ENCODE measurements at places on chromosomes 1 and 21.

GRCh38 chr21:43968410-43969114 lies 43.5 kb upstream of the TRAPPC10 start:
- no peak for DNase-seq

DNA sequence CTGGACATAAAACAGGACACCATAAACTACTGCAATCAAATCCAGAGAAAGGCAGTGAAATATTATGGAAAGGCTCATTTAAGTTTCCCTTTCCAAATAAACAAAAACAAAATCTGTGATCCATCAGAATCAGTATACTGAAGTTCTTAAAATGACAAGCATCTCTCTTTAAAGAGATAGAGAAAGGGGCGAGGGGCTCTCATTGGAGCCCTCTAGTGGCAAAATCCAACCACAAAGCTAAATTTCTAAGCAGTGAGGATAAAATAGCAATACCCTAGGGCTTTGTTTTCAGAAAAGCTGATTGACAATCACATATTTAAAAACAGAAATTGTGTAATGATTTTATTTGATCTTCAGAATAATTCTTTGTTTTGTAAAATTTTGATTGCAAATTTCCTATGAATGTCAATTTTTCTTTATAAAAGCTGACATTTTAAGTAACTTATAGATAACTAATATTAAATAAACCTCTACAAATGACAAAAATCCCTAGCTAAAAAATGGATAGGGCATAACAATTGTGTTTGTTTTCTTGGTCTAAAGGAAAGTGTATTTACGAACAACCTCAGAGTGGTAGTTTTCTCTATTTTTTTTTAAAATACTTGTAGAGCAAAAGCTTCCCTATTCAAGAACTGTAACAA lies 138.2 kb downstream of the COL24A1 start:
- peak; percentile 51 for DNase-seq

DNA sequence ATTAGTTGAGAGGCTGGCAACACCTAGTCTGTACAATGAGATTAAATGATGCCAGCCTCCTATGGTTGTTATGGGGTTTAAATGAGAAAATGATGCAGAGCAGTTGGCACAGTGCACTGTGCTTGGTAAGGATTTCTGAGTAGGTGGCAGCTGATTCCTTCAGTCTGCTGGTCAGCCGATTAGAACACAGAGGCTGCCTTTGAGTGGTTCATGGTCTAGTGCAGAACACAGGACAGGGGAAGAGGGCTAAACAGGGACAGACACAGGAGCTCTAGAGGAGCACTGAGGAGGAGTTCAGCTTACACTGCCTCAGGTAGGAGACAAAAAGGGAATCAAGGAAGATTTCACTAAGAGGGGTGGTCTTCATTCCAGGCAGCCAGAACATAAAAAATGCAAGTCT lies 1.4 kb downstream of the TIE1 start:
- no peak for DNase-seq

DNA sequence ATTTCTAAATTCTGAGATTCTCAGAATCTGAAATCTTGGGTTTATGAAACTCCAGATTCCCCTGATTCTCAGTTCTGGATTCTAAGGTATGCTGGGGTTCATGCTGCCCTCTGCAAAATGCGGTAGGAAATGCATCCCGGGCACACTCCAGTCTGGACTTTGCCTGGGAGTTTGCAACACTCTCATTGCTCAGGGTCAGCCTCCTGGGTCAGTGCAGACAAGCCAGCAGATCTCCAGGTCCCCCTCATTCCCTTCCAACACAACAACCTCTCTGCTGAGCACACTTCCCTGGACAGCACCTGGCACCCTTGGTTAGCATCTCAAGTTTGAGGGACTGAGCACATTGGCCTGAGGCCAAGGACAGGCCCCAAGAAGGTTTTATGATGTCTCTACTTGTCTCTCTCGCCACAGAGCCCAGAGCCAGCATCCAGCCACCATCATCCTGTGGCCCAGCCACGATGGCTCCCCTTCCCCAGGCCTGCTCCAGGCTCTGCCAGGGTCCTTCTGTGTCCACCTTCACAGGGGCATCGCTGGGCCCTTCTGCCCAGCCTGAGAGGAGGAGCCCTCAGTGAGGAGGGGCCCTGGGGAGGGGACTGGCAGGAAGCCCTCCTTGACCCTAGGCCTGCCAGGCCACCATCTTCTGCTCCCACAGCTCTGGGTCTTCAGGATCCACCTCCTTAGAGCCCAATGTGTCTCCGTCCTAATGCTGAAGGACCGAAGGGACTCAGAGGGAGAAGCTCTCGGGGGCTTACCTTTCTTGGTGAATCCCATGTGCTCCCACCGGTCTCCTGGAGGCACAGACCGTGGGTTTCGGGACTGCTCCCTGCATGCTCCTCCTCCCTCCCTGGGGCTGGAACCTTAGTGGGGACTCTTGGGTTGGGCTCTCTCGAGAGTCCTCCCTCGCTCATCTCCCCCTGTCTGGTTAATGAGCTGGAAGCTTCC lies 550.7 kb downstream of the PTPRU start:
- peak; percentile 50 for DNase-seq

DNA sequence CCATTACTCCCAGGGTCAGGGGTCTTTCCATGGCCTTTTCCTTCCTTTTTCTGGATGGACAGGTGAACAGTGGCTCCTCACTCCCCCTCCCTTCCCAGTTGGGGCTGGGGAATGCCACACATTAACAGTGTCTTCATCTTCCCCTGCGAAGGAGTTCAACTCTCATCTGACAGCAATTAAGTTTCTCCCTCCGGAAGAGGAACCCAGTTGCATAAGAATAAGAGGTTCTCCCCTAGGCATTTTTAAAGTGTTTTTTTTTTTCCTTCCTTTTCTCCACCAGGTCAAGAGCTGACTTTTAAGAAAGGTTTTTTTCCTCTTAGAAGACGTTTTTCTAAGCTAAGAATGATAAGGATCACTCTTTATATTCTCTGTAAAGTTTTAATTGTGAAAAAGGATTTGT lies 42.3 kb upstream of the FASLG start:
- DNase-seq: no peak

DNA sequence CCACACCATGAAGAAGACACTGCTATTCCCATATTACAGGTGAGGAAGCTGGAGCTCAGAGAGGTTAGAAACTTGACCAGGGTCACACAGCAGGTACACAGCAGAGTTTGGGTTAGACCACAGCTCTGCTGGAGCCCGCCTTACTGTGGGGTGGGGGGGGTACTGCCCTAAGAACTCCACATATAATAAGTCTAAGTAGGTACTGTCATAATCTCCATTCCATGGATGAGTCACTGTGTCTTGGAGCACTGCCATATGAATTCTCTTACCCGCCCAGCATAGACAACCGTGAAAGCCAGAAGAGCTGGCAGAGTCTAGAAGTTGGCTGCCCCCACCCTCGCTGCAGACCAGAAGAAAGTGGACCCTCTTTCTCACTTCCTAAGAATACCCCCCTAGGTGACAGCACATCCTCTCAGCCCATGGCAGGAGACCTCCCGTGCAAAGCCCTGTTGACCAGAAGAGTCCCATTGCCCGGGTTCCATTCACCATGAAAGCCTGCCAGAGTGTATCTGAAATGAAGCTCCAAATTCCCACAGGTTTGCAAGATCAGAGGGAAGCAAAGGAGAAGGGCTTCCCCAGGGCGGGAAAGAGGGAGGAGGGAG lies 5.2 kb upstream of the PLA2G2D start:
- no peak for DNase-seq

GRCh38 chr21:31132574-31133242 lies 94.4 kb upstream of the KRTAP19-8 start:
- DNase-seq: peak; percentile 3

DNA sequence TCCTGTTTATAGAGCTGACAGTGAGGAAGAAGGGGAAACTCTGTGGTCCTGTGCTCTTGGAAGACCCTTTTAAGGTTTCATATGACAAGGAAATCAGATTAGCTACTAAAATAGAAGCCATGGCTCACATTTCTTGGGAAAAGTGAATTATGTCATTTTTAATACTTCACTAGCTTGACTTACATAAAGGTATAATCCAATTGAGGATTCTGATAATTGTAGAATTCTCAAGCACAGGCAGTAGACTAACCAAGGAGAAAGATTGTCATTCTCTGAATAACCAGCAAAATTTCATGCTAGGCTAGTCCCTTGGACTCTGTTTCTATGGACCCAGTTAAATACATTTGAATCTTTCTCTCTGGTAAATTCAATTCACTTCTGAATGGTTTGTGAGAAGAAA lies 613.0 kb upstream of the BEND5 start:
- no peak for DNase-seq

GRCh38 chr1:7674972-7675371 lies 96.1 kb upstream of the VAMP3 start:
- no peak for DNase-seq

GRCh38 chr1:195278644-195279043 lies 1329.6 kb downstream of the KCNT2 start:
- DNase-seq: no peak

- no peak for DNase-seq
Measured at GRCh38 chr1:18805150-18805879, 54.1 kb downstream of the TAS1R2 start.

GRCh38 chr1:43885279-43885801 lies 48.3 kb upstream of the ARTN start:
- no peak for DNase-seq

DNA sequence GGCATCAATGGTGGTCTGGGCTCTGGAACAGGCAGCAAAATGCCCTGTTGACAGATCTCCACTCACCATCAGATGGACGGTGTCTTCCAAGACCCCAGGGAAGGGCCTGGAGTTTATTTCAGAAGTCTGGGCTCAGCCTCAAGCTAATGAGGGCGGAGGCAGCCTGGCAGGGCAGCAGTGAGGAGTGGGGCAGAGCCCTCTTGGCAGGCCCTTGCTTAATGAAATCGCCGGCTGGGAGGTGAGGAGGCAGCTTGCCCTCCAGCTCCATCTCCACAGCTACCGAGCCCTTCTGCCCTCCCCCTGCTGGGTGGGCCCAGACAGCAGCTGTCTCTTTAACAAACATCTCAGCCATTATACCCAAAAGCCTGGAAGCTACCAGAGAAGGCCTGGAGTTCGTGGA lies 22.0 kb upstream of the GRIK3 start:
- DNase-seq: no peak

DNA sequence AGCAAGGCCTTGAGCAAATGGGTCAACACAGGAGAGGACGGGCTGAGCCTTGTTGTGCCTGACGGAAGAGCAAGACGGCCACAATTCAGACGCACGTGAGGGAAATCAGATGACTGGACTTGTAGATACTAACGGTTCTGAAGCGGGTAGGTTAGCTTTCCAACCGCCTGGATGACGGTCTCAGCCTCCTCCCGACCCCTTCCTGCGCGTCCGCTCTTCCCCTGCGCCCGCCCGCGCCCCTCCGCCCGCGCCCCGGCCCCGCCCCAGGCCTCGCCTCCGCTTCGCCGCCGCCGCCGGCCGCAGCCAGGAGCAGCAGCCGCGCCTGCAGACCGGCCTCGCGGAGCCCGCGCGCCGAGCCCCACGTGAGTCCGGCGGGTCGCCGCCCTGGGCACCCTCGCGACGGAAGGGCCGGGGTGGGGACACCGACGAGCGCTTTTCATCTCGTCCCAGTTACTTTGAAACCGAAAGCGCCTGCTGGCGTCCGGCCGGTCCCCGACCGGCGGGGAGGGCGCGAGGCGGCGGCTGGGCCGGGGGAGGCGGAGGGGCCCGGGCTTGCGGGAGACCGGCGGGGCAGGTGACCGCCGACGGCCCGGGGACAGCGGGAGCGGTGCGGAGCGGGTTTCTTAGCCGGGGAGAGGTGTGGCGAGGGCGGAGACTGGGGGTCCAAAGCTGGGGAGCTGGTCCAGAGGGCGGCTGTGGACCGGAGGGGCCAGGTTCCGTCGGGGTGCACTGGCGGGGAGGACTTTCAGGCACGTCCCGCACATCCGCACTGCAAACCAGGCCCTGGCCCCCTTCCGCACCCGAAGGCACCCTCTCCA lies at the start of gene TRAF5:
TSS of gene TRAF5 (plus strand) at position 306 of the 818 bp plus-strand sequence. CDS start 26,407 bp downstream, outside the sequence.
- peak; percentile 81 for DNase-seq

- no peak for DNase-seq
Measured at GRCh38 chr21:33993286-33994231, 78.0 kb upstream of the ATP5PO start.

DNA sequence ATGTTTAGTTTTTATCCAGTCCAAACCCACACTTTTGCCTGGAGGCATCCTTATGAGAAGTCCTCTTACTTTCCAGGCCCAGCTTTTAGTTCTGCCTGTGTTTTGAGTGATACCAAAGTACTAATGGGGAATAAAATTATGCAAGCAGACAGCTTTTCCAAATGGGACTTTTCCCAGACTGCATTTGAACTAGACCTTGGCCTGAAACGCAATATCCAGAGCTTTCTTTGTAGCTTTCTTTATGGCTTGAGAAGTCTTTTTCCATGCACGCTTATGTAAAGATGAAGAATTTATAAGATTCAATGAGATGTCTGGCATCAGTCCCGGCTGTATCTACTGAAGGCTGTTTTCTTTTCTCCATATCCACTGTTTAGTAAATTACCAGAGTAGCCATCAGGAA lies 236.6 kb upstream of the RAB4A start:
- no peak for DNase-seq

DNA sequence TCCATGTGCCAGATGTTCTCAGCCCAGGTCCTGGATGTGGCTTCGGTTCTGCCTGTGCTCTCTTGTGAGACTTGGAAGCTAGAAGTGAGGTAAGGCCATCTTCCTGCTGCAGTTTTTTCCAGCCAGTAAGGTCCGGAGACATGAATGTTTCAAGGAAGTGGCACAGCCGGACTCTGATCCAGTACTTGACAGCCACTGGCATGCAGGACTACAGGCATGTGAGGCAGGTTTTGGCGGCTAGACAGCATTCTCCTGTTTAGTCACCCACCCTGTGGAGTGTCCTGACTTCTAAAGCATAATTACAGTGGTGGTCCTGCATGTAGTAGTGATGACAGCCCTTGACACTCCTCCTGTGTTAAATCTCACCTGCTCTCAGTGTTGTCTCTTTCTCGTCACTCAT lies 72.3 kb downstream of the TNFSF4 start:
- peak; percentile 10 for DNase-seq

- peak; percentile 73 for DNase-seq
Measured at GRCh38 chr1:15153842-15154479, 414 bp downstream of the TMEM51 start.

DNA sequence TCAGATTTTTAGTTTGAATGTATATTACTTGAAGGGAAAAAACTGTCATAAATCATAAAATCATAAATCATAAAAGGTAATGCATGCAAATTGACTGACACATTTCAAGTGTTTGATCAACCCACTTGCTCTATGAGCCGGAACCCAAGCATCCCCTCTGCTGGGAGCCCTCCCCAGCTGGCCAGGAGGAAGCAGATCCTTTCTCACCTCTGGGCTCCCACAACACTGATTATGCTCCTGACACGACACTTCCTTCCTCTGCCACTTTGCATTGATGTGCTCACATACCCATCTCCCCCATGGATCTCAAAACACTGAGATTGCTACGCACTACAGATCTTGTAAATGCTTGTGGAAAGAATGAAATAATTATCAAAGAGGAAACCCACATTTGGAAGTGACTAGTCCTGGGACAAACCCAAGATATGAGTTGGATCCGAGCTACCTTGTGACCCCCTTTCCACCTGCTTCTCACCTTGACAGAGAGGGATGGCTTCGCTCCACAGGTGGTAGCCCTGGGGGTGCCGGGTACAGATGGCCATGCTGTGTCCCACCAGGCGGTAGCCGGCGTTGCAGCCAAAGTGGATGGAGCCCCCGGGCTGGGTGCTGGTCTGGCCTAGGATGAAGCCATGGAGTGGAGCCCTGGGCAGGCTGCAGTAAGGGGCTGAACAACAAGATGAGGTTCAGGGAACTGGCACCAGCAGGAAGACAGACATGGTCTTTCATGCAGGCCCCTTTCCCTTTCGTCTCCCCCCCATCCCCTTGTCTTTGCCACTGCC lies 104.6 kb downstream of the ZSCAN20 start:
- DNase-seq: no peak
